ENCODE measurements at places on chromosomes 12 and 14.

DNA sequence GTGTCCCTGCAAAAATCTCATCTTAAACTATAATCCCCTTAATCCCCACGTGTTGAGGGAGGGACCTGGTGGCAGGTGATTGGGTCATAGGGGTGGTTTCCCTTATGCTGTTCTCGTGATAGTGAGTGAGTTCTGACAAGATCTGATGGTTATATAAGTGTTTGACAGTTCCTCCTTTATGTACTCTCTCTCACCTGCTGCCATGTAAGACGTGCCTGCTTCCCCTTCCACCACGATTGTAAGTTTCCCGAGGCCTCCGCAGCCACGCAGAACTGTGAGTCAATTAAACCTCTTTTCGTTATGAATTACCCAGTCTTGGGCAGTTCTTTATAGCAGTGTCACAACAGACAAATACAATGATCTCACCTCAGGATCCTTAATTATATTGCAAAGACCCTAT, 45.2 kb upstream of the MAP1LC3B2 start:
- no peak for DNase-seq

GRCh38 chr12:84421103-84421502, 491.5 kb downstream of the SLC6A15 start:
- DNase-seq, result no peak

GRCh38 chr14:59939828-59940227, 19.9 kb downstream of the LRRC9 start:
- DNase-seq, result no peak

DNA sequence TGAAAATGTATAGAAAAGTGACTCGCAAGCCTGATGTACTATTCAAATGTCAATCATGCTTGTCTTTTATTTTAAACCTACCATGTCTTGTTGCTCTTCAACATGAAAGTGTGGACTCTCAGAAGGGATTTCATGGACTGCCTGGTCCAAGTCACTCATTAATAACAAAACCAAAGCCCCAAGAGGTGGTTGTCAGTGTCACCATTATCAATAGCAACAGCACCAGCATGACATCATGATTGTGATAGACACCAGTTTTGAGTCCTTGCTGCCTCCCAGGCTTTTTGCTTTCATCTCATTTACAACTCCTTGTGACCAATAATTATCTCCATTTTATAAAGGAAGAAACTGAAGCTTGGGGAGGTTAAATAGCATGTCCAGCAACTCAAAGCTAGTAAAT, 112.0 kb upstream of the TMPO start:
- no peak for DNase-seq

GRCh38 chr14:100888789-100889315, 14.7 kb downstream of the RTL1 start:
- DNase-seq, result no peak

- no peak for DNase-seq
Measured at GRCh38 chr12:64261813-64262212, 39.7 kb upstream of the KICS2 start.

- DNase-seq, result no peak
Measured at GRCh38 chr12:51846911-51847642, 1.4 kb downstream of the FIGNL2 start.

GRCh38 chr14:65239938-65240296, 137.6 kb upstream of the MAX start:
- DNase-seq, result no peak

- no peak for DNase-seq
Measured at GRCh38 chr12:106022568-106023012, 116.2 kb downstream of the NUAK1 start.

DNA sequence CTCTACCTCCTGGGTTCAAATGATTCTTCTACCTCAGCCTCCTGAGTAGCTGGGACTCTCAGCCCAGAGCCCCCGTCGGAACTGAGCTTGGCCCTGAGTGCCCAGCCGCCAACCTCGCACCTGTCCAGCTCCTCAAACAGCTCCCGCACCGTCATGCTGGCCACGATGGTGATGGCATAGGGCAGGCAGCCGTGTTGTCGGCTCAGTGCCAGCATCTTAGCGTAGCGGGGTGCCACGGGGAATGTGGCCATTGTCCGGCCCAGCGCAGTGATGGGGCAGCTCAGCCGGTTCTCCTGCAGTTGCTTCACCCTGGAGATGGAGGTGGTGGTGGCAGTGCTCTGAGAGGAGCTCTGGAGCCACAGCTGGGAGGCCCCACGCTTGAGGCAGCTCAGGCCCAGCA, 32.4 kb downstream of the DHX37 start:
- no peak for DNase-seq

- DNase-seq, result no peak
Measured at GRCh38 chr12:64800640-64801039, 23.8 kb upstream of the TBC1D30 start.

DNA sequence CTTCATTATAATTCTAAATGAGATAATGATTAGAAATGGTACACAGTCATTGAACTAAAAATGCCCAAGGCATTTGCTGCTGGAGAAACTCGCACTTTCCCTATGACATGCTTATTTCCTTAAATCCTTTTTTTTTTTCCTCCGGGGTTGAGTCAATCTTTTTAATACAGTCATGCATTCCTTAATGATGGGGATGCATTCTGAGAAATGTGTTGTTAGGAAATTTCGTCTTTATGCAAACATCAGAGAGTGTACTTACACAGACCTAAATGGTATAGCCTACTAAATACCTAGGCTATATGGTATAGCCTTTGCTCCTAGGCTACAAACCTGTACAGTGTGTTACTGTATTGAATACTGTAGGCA, 29.8 kb upstream of the DACT1 start:
- DNase-seq, result no peak

GRCh38 chr12:89439941-89440340, 84.7 kb downstream of the GALNT4 start:
- DNase-seq, result no peak

- DNase-seq, result no peak
Measured at GRCh38 chr12:56546680-56547079, 25.1 kb downstream of the RBMS2 start.

DNA sequence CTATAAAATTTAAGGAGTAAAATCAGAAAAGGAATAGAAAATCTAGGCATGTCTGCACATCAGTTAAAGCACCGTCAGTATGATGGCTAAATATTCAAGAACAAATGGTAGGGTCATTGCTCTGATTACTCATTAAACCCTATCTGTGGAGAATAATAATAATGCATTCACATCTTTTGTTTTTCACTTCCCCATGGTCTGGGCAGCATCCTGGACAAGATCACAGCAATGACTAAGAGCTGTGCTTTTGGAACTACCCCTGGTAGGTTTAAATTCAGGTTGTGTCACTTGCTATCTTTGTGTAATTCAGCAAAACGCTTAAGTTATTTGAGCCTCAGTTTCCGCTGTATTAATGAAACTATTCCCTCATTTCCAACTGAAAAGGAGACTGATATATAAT, 33.1 kb downstream of the C12orf42 start:
- no peak for DNase-seq

DNA sequence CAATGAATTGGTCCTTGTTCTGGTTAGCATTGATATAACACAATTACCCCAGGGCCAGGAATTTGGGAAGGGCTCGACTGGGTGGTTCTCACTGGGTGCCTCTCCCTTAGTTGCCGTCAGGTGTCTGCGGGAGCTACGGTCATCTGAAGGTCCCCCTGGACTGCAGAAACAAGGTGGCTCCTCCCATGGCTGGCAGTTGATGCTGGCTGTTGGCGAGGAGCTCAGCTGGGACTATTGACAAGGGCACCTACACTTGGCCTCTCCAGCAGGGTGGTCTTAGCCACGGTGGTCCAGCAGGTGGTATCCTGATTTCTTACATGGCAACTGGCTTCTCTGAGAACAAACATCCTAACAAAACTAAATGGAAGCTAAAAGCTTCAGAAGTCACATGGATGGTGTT, 41.0 kb upstream of the RGS6 start:
- DNase-seq, result no peak

GRCh38 chr12:110077800-110078199, 29.5 kb upstream of the C12orf76 start:
- DNase-seq, result no peak

DNA sequence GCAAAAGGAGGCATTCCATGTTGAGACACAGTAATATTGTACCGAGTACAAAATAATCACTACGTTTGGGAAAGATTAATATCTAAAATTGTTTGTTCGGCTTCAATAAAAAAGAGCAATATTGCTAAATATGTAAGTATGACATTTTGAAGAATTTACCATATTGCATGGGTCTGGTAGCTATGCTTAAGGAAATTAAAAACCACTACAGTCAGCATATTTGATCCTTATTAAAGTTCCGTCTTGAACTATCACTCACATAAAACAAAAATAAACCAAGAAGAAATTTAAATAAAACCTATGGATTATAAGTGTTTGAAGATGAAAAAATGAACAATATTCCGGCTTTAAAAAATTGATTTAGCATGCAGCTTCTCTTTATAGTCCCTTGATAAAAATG, 63.8 kb downstream of the SETD3 start:
- DNase-seq, result no peak

GRCh38 chr12:75311369-75311768, 18.8 kb downstream of the CAPS2 start:
- no peak for DNase-seq

DNA sequence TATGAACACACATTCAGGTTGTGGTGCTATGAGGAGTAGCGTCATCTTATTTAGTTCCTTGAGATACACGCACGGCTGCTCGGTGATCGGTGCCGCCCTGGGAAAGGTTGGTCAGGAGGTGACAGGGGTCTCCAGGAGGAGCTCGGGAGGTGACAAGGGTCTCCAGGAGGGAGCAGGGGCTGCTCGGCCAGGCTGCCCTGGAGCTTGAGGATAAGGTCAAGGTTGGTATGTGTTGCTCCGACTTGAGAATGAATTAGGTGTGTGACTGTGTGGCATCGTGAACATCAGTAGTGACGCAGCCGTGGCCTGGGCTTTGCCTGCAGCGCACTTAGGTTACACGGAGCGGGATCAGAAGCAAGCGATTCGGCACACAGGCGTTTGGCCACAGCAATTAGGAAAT, 36.2 kb downstream of the CCDC92 start:
- DNase-seq, result no peak

- no peak for DNase-seq
Measured at GRCh38 chr14:38210587-38211216, 3.0 kb downstream of the SSTR1 start.

GRCh38 chr14:61662437-61663311, 32.6 kb upstream of the HIF1A start:
- DNase-seq, result peak; percentile 46

GRCh38 chr12:75784591-75784990, 247.0 kb downstream of the PHLDA1 start:
- peak; percentile 48 for DNase-seq

DNA sequence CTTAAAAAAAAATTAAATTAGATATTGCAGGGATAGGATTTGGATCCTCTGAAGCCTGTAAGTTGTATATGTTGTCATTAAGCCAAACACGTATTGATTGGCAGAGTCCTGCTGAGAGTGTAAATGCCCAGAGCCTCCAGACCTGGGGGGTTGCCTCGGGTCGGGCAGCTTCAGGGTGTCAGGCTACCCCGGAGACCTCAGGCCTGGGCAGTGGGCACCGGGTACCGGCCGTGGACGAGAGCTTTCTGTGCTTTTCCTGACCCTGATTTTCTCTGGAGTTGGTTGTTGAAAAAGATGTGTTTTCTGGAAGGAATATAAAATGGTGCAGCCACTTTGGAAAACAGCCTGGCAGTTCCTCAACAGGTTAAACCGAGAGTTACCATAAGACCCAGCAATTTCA, 96.1 kb downstream of the DNAH10 start:
- DNase-seq, result no peak

GRCh38 chr14:76612654-76613053, 148.6 kb upstream of the VASH1 start:
- no peak for DNase-seq

- no peak for DNase-seq
Measured at GRCh38 chr12:79687711-79688260, 3.0 kb downstream of the PAWR start.

- peak; percentile 7 for DNase-seq
Measured at GRCh38 chr14:69299286-69300035, 39.5 kb downstream of the GALNT16 start.

- DNase-seq, result no peak
Measured at GRCh38 chr14:52080158-52080800, 11.4 kb upstream of the NID2 start.

GRCh38 chr14:66476964-66477363, 9.2 kb upstream of the CCDC196 start:
- peak; percentile 71 for DNase-seq

DNA sequence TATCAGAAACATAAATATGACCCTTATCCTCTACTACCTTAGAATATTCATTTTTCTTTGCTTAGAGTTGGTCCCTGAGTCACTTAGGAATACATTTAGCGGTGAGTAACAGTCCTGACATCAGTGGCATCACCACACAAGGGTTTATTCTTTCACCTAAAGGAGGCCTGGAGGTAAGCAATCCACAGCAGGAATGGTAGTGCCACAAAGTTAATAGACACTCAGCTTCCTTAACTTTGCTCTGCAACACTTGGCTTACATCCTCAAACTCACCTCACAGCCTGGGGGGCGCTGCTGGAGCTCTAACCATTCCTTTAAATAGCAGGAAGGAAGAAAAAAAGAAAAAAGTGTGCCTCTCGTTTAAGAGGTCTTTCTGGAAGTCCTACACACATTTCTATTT, 29.1 kb downstream of the BBOF1 start:
- peak; percentile 9 for DNase-seq

DNA sequence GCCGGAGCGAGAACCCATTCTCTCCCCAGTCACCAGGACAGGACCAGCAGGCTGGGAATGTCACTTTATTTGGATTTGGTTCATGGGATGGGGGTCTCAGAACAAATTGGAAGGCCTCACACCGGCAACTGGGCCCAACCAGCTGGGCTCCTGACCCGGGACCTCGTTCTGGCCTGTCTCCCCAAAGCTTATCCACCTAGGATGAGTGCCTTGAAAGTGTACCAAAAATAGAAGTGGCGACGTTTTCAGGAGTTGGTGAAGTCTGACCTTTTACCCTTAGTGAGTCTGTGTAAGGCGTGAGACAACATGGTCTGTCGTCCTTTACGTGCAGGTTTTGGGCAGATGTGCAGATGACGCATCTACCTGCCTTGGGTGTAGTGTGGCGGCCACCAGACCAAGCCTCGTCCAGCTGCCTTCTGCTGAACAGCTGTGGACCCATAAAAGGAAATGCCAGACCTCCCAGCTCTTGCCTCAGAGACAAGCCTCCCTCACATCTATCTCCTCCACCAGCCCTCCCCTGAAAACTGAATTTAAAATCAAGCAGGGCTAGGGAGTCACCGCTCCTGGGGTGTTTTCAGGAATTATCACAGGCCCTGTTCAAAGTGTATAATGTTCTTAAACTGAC, 36.6 kb upstream of the CLMN start:
- no peak for DNase-seq

- no peak for DNase-seq
Measured at GRCh38 chr14:80906946-80907345, 34.6 kb downstream of the CEP128 start.
